ENCODE measurements at places on chromosomes 2 and 18.

GRCh38 chr2:19676770-19677169 is 225.0 kb downstream of the TTC32 start:
- no peak for DNase-seq

DNA sequence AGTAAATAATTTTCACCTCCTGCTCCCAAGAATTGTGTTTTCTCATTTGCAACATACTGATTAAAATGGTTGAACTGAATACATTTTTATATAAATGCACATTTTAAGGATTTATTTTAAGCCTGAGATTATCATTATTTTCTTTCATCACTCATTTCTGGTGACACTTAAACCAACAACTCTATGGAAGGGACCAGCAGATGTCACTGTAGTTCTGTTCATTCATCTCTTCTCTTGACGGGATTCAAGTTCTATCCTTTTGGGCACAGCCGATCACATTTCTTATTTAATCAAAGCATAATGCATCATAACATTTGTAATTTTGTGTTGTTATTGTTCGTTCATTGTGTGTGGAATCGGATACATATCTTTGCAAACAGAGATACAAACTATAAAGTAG is 417.9 kb downstream of the HRH4 start:
- DNase-seq = no peak

- DNase-seq = no peak
Observed at GRCh38 chr2:225534697-225535096, 135.2 kb downstream of the NYAP2 start.

GRCh38 chr2:153819074-153819473 is 52.6 kb upstream of the GALNT13 start:
- DNase-seq = no peak
